ENCODE measurements at places on chromosomes 2 and 18.
A peak's percentile ranks its signal among the peaks of the same experiment; 100 is the strongest.

- DNase-seq = no peak
These were observed 276.6 kb downstream of the PDE11A start for GRCh38 chr2:177796011-177796410.

- no peak for DNase-seq
These were observed 66.1 kb downstream of the PDE1A start for GRCh38 chr2:182360663-182361260.

GRCh38 chr2:9336241-9336575, 87.1 kb downstream of the ITGB1BP1 start:
- no peak for DNase-seq

GRCh38 chr2:69994166-69994565, 32.7 kb upstream of the ASPRV1 start:
- DNase-seq = no peak

- DNase-seq = no peak
These were observed 20.6 kb downstream of the SLC16A14 start for GRCh38 chr2:230048010-230048671.

DNA sequence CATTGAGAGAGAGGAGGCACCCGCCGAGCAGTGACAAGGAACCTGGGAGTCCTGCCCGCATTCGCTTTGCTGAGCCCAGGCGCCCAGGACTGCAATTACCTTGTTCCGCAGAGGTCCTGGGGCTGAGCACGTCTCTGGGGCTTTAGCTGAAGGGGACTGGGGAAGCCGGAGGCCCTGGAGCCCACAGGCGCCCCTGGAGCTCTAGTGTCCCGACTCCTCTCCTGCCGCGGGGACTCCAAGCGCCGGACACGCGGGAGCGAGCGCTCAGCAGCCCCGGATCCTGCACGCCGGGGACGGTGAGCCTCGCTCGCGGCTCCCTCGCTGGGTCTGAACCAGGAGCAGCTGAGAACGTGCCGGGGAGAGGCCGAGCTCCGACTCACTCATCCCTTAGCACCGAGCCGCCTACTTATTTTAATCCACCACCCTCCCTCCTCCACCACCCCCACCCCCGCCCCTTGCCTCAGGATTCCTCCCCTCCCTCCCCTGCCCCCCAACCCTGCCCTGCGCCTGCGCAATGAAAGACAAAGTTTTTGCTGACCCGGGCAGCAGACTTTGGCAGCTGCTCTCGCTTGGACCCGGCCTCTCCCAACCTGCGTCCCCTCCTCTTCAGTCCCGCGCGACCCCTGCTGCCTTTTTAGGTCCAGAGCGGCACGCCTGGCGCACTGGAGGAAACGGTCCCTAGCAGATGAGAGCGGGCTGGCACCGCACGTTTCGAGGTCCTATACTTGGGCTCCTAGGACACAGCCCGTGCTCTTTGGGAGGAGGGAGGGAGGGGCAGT, at the start of gene OSR1:
Gene OSR1 (minus strand): TSS at position 382 of the 779 bp plus-strand sequence. CDS start 4,818 bp downstream, outside the sequence.
- DNase-seq = peak; percentile 47

- DNase-seq = no peak
These were observed 50.7 kb downstream of the TRAPPC12 start for GRCh38 chr2:3430172-3430571.

DNA sequence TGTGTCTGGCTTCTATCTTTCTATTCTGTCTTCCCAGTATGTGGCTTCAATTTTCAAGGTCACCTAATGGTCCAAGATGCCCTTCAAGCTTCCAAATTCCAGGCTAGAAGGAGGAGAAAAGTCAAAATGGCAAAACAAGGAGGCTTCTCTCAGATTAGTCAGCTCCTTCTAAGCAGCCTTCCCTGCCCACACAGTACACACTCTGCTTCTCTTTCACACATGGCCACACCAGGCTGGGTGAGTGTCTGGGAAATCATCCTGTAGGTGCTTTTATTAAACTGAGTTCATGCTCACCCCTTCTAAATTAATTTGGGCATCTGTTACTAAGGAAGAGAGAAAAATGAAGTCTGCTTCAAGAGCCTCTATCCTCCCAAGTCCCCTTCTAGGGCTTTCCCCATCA, 277.2 kb upstream of the MGAT5 start:
- no peak for DNase-seq

GRCh38 chr2:35852-36251, 10.5 kb downstream of the FAM110C start:
- no peak for DNase-seq

DNA sequence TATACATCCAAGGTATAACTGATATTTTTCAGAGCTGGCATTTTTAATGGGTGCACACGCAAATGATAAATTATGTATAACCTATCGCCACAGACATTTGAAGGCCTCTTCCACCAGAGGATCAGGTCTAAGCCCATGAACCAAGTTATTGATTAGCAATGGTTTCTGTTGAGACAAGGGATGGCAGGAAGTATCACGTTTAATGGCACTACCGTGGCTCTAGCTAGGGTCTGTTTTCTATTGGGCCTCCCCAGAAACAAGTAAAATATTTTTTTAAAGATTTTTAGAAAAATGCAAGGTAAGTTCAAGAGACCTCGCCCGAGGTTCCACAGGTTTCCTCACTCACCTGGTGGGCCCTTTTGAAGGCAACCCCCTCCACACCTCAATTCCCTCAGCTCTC, 667 bp downstream of the GFPT1 start:
- no peak for DNase-seq

DNA sequence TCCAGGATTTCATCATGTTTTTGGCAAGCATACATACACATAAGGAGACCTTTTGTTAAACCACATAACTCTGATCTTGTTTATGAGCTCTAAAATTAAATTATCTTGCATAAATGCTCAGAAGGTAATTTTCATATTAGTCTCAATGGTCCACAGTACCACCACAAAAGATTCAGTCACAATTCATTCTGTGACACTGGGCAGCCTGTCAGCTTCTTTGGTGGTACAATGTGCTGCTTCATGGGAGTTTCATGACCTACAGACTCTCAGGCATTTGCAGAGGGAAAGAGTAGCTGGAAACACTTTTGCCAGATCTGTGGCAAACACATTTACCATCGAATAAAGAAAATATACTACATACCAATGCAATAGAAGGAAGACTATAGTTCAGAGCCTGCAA, 51.3 kb upstream of the ZNF397 start:
- DNase-seq = no peak

- DNase-seq = no peak
These were observed 193.8 kb downstream of the IKZF2 start for GRCh38 chr2:212957624-212958023.

GRCh38 chr2:67156796-67157195, 240.3 kb upstream of the ETAA1 start:
- no peak for DNase-seq

DNA sequence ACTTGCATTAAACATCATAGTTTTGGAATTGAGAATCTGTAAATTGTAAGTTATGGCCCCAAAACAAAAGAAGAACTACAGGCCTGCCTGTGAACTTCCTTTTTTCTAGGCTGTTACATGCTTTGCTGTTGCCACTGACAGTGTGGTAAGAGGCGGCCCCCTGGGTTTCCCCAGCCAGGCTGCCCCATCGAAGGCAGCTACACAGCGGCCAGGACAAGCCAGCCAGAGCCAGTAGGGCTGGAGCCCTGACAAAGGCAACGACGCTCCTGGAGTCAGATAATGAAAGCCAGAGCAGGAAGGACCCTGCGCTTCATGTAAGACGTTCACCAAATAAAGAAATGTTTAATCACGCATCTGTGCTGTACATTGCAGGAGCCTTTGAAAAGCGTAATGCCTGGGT, 55.0 kb downstream of the ANKRD44 start:
- DNase-seq = peak; percentile 72

- no peak for DNase-seq
These were observed 17.1 kb upstream of the CNDP1 start for GRCh38 chr18:74517236-74517630.

- no peak for DNase-seq
These were observed 651 bp downstream of the KCNK3 start for GRCh38 chr2:26692897-26693849.

DNA sequence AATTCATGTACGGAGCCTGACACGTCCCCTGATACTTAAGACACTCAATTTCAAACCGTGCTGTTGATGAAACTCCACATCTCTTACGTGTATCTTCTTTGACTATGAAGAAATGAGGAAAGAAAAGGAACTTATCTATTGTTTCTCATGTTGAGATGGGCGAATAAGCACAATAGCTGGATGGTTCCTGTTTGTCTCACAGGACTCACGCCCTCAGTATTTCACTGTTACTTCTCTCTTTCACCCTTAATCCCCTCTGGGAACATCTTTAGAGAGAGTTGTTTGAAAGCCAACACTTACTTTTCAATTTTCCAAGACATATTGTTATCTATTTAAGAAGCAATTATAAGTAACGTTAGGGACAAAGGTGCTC, 99.8 kb downstream of the COPS8 start:
- no peak for DNase-seq

GRCh38 chr2:131475831-131476230, at the start of gene TUBA3D:
TSS of gene TUBA3D (plus strand) at chr2:131476119. CDS start at chr2:131476200, 81 bp downstream.
- no peak for DNase-seq

All from activated T-cell treated with anti-CD3 and anti-CD28 coated beads, Interleukin-2, amount 50 U/mL, for 1 hour (primary cell).